ENCODE measurements at places on chromosomes 5 and 9. TPM values are rescaled to one million over a fixed set of nuclear protein-coding genes. Genes with fewer than 3 reads are reported as not detected.

Gene CTNNAL1
- 110 TPM for total RNA-seq

Gene MACROH2A1
- total RNA-seq = 164 TPM

Gene GABRA1
- not detected for total RNA-seq

Gene SETD9
- 10.3 TPM for total RNA-seq

Gene SLC36A2
- not detected for total RNA-seq

Data from endothelial cell of coronary artery (primary cell).